ENCODE measurements at places on chromosomes 5 and 9. TPM values are rescaled to one million over a fixed set of nuclear protein-coding genes. Genes with fewer than 3 reads are reported as not detected.

GRCh38 chr5:141844414-141845097 lies 33.7 kb downstream of the PCDH1 start:
- H3K36me3 ChIP-seq, result no peaks in the 10 kb centered on the region
- H3K4me1 ChIP-seq, result peaks cover 20% of the 10 kb centered on the region
- H3K4me3 ChIP-seq, result no peak overlapping the region
- no peak for DNase-seq
- no peak overlapping the region for H3K27ac ChIP-seq
- no peaks in the 10 kb centered on the region for H3K27me3 ChIP-seq

DNA sequence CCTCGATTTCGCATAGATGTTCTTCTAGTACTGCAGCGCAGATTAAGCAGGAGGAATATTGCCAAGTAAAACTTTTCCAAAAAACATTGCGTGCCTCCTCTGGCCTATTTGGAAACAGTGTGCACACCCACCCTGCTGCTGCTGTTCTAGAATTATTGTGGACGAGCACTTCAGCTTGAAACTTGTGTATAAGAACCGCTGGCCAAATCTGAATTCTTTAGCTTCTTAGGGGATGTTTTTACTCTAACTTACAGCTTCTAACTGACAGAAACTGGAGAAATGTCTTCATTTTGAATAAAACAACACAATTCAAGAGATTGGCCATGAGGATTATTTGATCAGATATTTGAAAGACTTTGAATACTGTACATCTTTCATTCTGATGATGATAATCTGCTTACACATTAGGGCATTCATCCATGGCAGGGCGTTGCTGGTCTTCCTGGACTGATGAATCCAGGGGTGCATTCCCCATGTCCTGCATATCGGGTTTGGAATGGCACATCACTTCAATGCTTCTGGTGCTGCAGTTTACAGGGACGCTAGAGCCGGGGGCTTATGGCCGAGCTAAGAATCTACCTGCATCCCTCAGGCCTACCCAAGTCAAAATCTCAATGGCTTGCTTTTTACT lies 6.5 kb downstream of the ADAMTS16 start:
- H3K4me3 ChIP-seq, result no peak overlapping the region
- H3K4me1 ChIP-seq, result no peaks in the 10 kb centered on the region
- H3K27me3 ChIP-seq, result no peaks in the 10 kb centered on the region
- no peak overlapping the region for H3K27ac ChIP-seq
- H3K36me3 ChIP-seq, result no peaks in the 10 kb centered on the region
- DNase-seq, result no peak

DNA sequence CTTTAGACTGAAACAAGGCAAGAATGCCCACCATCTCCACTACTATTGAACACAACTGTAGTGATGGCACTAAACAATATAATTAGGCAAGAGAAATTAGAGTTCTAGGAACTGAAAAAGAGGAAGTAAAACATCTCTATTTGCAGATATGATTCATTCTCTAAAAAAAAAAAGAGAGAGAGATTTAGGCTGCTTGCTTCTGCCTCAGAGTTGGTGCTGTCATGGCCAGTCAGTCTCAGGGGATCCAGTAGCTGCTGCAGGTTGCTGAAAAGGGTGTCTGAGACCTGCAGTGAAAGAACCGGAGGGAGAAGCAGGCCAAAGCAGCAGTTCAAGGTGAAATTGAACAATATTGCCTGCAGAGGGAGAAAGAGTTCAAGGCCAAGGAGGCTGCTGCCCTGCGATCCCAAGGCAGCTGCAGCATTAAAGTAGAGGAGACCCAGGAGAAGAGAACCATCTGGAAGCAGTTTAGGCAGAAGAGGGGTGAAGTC lies 72.5 kb downstream of the AP3B1 start:
- H3K36me3 ChIP-seq, result no peaks in the 10 kb centered on the region
- DNase-seq, result no peak
- H3K4me3 ChIP-seq, result no peak overlapping the region
- no peaks in the 10 kb centered on the region for H3K4me1 ChIP-seq
- no peaks in the 10 kb centered on the region for H3K27me3 ChIP-seq

- H3K4me1 ChIP-seq, result no peaks in the 10 kb centered on the region
- DNase-seq, result no peak
- H3K27me3 ChIP-seq, result no peaks in the 10 kb centered on the region
- H3K27ac ChIP-seq, result no peak overlapping the region
- no peak overlapping the region for H3K4me3 ChIP-seq
- H3K36me3 ChIP-seq, result no peaks in the 10 kb centered on the region
Measured at GRCh38 chr9:82535432-82535998, 527.4 kb downstream of the RASEF start.

- H3K27ac ChIP-seq, result no peak overlapping the region
- no peaks in the 10 kb centered on the region for H3K36me3 ChIP-seq
- H3K27me3 ChIP-seq, result no peaks in the 10 kb centered on the region
- H3K4me1 ChIP-seq, result no peaks in the 10 kb centered on the region
- DNase-seq, result no peak
Measured at GRCh38 chr5:62886603-62887315, 308.1 kb downstream of the LRRC70 start.

WNT8A gene
- not detected for total RNA-seq

FASTKD3 gene
- total RNA-seq, result 12.2 TPM

- H3K4me1 ChIP-seq, result no peaks in the 10 kb centered on the region
- H3K27ac ChIP-seq, result no peak overlapping the region
- H3K4me3 ChIP-seq, result no peak overlapping the region
- H3K27me3 ChIP-seq, result no peaks in the 10 kb centered on the region
Measured at GRCh38 chr9:113488071-113488470, 24.5 kb downstream of the RGS3 start.

DNA sequence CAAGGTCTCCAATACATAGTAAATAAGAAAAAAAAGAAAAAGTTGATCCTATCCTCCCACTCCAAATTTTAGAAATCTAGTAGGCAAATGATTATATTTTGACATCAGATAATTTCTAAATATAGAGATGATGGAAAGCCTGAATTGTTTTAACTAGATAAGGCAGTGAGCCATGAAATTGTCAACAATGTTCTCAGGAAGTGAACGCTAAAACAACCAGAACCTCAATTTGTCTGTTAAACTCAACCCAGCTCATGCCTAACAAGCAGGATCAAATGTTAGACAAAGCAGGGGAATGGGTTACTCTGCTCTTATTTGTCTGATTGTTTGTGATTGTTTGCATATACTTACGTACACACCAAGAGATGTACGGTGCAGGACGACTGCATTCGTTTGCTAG lies 49.2 kb downstream of the ESM1 start:
- no peak for DNase-seq
- no peaks in the 10 kb centered on the region for H3K36me3 ChIP-seq
- H3K4me3 ChIP-seq, result no peak overlapping the region

DNA sequence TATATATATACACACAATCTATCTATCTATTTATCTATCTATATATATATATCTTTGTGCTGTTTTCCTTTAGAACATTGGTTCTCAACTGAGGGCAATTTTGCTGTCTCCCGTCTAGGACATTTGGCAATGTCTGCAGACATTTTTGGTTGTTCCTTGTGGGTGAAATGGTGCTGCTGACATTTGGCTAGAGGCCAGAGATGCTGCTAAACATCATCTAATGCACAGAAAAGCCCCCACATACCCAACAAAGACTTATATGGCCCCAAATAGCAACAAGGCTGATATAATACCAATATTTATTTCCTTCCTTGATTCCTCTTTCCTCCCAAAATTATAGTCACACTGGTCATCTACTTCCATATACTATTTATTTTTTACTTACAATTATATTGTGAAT lies 197.5 kb downstream of the TRPM3 start:
- no peak for DNase-seq
- H3K27me3 ChIP-seq, result no peaks in the 10 kb centered on the region
- no peak overlapping the region for H3K4me3 ChIP-seq
- H3K4me1 ChIP-seq, result no peaks in the 10 kb centered on the region

ABO gene
- 58.0 TPM for total RNA-seq

SLC4A9 gene
- 0.42 TPM for total RNA-seq

GRCh38 chr5:171420431-171421241 lies 1.2 kb downstream of the FGF18 start:
- H3K27ac ChIP-seq, result no peak overlapping the region
- peaks cover 14% of the 10 kb centered on the region for H3K4me1 ChIP-seq
- peak; percentile 69 for DNase-seq
- H3K36me3 ChIP-seq, result no peaks in the 10 kb centered on the region

Measured in colonic mucosa (tissue), 4 donors.